CD14-positive monocyte (primary cell): ENCODE measurements at places on chromosomes 3 and 15. TPM values are rescaled to one million over a fixed set of nuclear protein-coding genes. Genes with fewer than 3 reads are reported as not detected.

- no peak for DNase-seq
- H3K4me3 ChIP-seq, result no peak overlapping the region
- H3K36me3 ChIP-seq, result no peaks in the 10 kb centered on the region
- H3K27ac ChIP-seq, result no peak overlapping the region
- no peaks in the 10 kb centered on the region for H3K27me3 ChIP-seq
Observed at GRCh38 chr3:175965036-175965435, 1105.9 kb downstream of the NAALADL2 start.

DNA sequence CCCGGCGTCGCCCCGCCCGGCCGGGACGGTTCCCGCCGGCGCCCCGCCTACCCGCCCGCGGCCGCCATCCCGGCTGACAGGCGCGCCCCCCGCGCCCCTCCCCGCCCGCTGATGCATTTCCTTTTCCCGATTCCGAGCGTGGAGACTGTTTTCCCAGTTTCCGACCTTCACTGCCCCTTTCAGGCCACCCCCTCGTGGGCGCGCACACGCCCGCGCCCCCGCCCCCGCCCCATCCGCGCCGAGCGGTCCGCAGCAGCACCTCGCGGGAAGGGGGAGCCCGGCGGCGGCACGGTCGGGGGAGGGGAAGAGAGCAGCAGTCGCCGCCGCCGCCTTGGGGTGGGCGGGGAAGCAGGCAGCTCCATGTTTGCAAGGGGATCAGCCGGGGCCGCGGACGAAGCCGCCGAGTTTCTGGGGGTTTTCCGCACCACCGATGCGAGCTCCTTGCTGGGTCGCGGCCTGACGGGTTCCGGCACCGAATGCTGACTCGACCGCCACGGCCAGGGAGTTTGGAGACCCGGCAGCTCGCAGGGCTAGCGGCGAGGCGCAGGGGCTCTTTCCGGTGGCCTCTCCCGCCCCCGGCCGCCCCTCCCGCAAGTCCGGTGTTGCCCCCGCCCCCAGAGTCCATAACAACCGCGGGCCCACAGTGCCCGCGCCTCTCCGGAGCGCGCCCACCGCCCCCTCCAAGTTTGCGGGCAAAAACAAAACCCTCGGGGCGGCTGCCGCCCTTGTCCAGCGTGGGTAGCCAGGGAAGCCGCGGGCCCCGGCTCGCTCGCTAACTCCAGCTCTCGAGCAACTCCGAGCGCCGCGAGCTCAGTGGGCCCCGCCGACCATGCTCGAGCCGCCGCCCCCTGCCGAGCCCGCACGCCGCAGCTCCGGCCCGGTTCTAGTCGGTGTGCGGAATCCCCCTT is 3.2 kb upstream of the SIN3A start:
- peak overlapping the region; percentile 81 for H3K4me3 ChIP-seq
- H3K36me3 ChIP-seq, result no peaks in the 10 kb centered on the region
- peak overlapping the region; percentile 80 for H3K27ac ChIP-seq
- H3K27me3 ChIP-seq, result no peaks in the 10 kb centered on the region
- peaks cover 36% of the 10 kb centered on the region for H3K4me1 ChIP-seq

GRCh38 chr3:15359677-15360397 is 27.5 kb upstream of the SH3BP5 start:
- peaks cover 32% of the 10 kb centered on the region for H3K4me1 ChIP-seq
- H3K27me3 ChIP-seq, result no peaks in the 10 kb centered on the region
- no peak for DNase-seq
- no peaks in the 10 kb centered on the region for H3K36me3 ChIP-seq
- H3K4me3 ChIP-seq, result no peak overlapping the region

DNA sequence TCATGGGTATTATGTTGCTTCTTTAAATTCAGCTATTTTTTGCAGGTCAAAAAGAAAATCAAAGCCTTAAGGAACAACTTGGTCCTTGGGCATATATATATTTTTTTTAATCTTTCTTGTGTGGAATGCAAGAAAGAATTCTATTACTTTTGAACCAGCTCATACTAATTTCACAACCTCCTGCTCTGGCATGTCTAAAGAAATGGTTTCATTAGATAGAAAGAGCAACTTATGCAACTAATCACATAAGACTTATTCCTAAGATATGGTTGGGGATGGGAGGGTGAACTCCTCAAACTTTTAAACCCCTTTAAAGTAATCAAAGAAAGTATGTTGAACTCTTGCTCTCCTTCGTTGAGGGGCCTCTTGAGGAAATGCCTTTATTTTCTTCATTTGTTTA is 114.9 kb downstream of the GMNC start:
- H3K27me3 ChIP-seq, result no peaks in the 10 kb centered on the region
- no peak for DNase-seq
- no peaks in the 10 kb centered on the region for H3K36me3 ChIP-seq
- no peaks in the 10 kb centered on the region for H3K4me1 ChIP-seq
- H3K27ac ChIP-seq, result no peak overlapping the region

- H3K27ac ChIP-seq, result peak overlapping the region; percentile 80
- H3K4me1 ChIP-seq, result peaks cover 68% of the 10 kb centered on the region
- peak; percentile 22 for DNase-seq
Observed at GRCh38 chr15:50057905-50058639, 61.0 kb downstream of the ATP8B4 start.

GRCh38 chr3:4938281-4938982 is 40.8 kb upstream of the BHLHE40 start:
- no peak overlapping the region for H3K4me3 ChIP-seq
- H3K36me3 ChIP-seq, result no peaks in the 10 kb centered on the region
- no peak overlapping the region for H3K27ac ChIP-seq

- H3K27me3 ChIP-seq, result no peaks in the 10 kb centered on the region
- no peak overlapping the region for H3K27ac ChIP-seq
- no peaks in the 10 kb centered on the region for H3K4me1 ChIP-seq
- no peak overlapping the region for H3K4me3 ChIP-seq
Observed at GRCh38 chr3:101155825-101156224, 162.6 kb upstream of the ABI3BP start.

- no peaks in the 10 kb centered on the region for H3K27me3 ChIP-seq
- no peak for DNase-seq
- H3K4me1 ChIP-seq, result no peaks in the 10 kb centered on the region
- no peaks in the 10 kb centered on the region for H3K36me3 ChIP-seq
- H3K27ac ChIP-seq, result no peak overlapping the region
Observed at GRCh38 chr3:96657710-96658109, 156.7 kb upstream of the EPHA6 start.

- H3K27me3 ChIP-seq, result no peaks in the 10 kb centered on the region
- H3K36me3 ChIP-seq, result peaks cover 92% of the 10 kb centered on the region
- H3K4me1 ChIP-seq, result peaks cover 18% of the 10 kb centered on the region
Observed at GRCh38 chr15:52370010-52370409, 74.4 kb upstream of the MYO5C start.

DNA sequence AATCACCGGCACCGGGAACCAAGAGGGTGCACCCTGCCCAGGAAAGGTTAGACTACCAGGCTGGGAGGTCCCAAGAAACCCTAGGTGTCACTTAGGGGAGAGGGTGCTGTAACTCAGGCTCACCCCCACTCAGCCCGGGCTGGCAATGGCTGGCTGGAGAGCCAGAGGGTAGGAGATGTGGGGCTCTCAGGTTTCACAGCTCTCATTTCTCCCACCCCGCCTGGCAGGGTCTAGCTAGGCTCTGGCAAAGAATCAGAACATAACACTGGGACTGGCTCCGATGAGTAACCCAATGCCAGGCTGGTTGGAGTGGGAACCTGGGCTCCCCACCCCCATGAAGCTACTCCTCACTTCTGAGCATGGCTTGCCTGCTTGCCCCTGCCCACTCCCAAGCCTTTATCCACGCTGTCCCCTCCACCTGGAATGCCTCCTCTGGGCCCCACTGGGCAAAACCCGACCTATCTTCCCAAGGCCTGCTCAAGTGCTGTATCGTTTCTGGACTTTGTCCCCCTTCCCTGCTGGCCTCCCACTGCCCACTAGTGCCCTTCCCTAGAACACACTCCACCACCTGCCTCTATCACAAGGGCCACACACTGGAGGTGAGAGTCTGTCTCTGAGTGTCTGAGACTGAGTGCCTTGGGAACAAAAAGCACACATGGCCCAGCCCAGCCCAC is 2.0 kb downstream of the CIB2 start:
- no peak overlapping the region for H3K4me3 ChIP-seq
- no peak overlapping the region for H3K27ac ChIP-seq
- H3K36me3 ChIP-seq, result no peaks in the 10 kb centered on the region
- DNase-seq, result no peak
- peaks cover 8% of the 10 kb centered on the region for H3K27me3 ChIP-seq

The TRPC1 gene
- not detected for polyA plus RNA-seq

DNA sequence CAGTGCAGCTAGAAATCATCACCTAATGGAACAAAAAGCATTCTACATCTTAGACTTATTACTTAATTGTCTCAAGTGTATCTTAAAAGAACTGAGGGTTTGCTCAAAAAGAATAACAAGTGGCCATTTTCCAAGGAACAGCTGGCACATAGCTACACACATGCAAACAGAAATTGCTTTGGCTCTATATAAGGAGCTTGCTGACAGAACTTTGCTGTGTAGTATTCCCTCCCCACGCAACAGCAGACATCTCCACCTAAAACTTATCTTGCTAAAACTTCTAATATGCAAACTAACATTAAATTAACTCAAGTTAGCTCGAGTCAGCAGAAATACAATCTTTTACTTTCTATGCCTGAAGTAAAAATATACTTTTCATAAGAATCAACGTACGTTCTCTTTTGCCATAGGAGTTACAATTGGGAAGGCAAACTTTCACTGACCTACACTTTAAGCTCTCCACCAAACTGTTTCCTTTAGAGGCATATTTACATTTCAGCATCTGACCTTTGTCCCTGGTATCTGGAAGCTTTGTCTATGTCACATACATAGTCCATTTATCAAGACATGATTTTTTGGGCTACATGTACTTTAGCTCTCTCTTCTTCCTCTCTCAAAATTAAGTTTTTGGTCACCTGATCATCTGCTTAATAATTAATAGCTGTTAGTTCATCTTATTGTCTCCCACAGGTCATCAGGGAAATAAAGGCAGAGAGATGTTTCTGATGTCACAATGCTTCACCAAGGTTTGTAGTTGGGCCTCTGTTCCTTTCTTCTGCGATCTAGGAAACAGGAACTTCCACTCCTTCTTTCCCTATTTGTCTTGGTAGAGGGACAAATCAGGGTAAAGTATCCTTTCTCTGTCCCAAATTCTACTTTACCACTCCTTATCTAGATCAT is 163.4 kb upstream of the AGTR1 start:
- no peaks in the 10 kb centered on the region for H3K27me3 ChIP-seq
- no peak for DNase-seq
- no peaks in the 10 kb centered on the region for H3K4me1 ChIP-seq
- H3K36me3 ChIP-seq, result no peaks in the 10 kb centered on the region
- H3K4me3 ChIP-seq, result no peak overlapping the region
- H3K27ac ChIP-seq, result no peak overlapping the region

The TM4SF1 gene
- not detected for polyA plus RNA-seq

- no peaks in the 10 kb centered on the region for H3K27me3 ChIP-seq
- H3K4me3 ChIP-seq, result peak overlapping the region; percentile 65
- peaks cover 28% of the 10 kb centered on the region for H3K4me1 ChIP-seq
- DNase-seq, result peak; percentile 38
- no peaks in the 10 kb centered on the region for H3K36me3 ChIP-seq
Observed at GRCh38 chr15:90749754-90750153, 32.6 kb downstream of the BLM start.

GRCh38 chr3:123586131-123586530 is 1.3 kb upstream of the HACD2 start:
- H3K4me3 ChIP-seq, result peak overlapping the region; percentile 98
- H3K27ac ChIP-seq, result peak overlapping the region; percentile 94
- peaks cover 23% of the 10 kb centered on the region for H3K4me1 ChIP-seq
- peak; percentile 11 for DNase-seq
- no peaks in the 10 kb centered on the region for H3K27me3 ChIP-seq
- H3K36me3 ChIP-seq, result peaks cover 5% of the 10 kb centered on the region

DNA sequence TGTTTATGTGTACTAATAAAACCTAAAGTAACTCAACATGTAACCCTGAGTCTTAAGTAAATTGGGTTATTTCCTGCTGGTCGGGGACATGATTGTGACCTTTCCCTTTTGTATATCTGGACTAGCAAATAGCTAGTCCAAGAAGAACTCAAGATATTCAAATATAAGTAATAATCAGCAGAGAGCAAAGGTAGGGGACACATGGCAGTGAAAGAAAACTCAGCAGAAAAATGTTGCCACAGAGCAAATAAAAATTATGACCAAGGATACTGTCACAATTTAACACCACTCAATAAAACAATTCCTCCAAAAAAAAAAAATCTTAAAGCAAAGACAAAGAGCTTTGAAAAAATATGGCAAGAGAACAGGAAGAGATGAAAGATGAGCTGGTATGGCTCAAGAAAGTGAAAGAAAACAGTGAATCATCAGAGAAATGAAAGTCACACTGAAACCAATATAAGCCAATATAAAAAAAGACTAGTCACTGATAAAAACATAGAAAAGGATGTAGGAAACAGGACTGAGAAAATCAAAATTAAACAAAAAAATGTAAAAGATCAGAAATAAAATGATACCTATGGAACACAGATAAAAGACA is 43.4 kb downstream of the HLTF start:
- H3K4me1 ChIP-seq, result no peaks in the 10 kb centered on the region
- H3K27ac ChIP-seq, result no peak overlapping the region
- peaks cover 50% of the 10 kb centered on the region for H3K36me3 ChIP-seq
- H3K4me3 ChIP-seq, result no peak overlapping the region
- no peaks in the 10 kb centered on the region for H3K27me3 ChIP-seq
- no peak for DNase-seq

The ADGRG7 gene
- polyA plus RNA-seq, result not detected

- no peak for DNase-seq
- H3K4me3 ChIP-seq, result no peak overlapping the region
- H3K36me3 ChIP-seq, result peaks cover 97% of the 10 kb centered on the region
Observed at GRCh38 chr3:161252143-161252542, 31.0 kb downstream of the NMD3 start.

- no peak overlapping the region for H3K4me3 ChIP-seq
- no peaks in the 10 kb centered on the region for H3K27me3 ChIP-seq
- H3K27ac ChIP-seq, result no peak overlapping the region
- H3K36me3 ChIP-seq, result no peaks in the 10 kb centered on the region
- DNase-seq, result no peak
- H3K4me1 ChIP-seq, result peaks cover 10% of the 10 kb centered on the region
Observed at GRCh38 chr3:115208066-115208750, 61.1 kb upstream of the ZBTB20 start.

DNA sequence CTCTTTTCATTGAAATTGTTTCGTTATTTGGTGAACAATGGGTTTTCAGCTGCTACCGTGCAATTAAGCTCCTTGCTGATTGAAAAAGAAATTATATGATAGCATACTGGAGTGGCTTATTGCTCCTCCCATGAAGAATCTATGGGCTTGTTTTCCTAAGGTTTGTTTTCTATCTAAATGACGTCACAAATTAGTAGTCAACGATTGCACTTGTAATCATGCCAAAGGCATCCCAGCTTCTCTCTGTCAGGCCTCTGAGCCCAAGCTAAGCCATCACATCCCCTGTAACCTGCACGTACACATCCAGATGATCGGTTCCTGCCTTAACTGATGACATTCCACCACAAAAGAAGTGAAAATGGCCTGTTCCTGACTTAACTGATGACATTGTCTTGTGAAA is 388.0 kb upstream of the LMCD1 start:
- no peaks in the 10 kb centered on the region for H3K36me3 ChIP-seq
- H3K27ac ChIP-seq, result no peak overlapping the region
- DNase-seq, result no peak
- H3K27me3 ChIP-seq, result no peaks in the 10 kb centered on the region
- no peak overlapping the region for H3K4me3 ChIP-seq
- H3K4me1 ChIP-seq, result peaks cover 4% of the 10 kb centered on the region

GRCh38 chr3:185402561-185402960 is 39.6 kb downstream of the MAP3K13 start:
- H3K36me3 ChIP-seq, result no peaks in the 10 kb centered on the region
- H3K27me3 ChIP-seq, result no peaks in the 10 kb centered on the region
- no peaks in the 10 kb centered on the region for H3K4me1 ChIP-seq
- no peak for DNase-seq
